Cortex of kidney (tissue), 1 donor: ENCODE measurements at places on chromosomes 2 and 18.

- no peak for DNase-seq
Measured at GRCh38 chr2:120237491-120237902, 14.3 kb upstream of the TMEM185B start.

DNA sequence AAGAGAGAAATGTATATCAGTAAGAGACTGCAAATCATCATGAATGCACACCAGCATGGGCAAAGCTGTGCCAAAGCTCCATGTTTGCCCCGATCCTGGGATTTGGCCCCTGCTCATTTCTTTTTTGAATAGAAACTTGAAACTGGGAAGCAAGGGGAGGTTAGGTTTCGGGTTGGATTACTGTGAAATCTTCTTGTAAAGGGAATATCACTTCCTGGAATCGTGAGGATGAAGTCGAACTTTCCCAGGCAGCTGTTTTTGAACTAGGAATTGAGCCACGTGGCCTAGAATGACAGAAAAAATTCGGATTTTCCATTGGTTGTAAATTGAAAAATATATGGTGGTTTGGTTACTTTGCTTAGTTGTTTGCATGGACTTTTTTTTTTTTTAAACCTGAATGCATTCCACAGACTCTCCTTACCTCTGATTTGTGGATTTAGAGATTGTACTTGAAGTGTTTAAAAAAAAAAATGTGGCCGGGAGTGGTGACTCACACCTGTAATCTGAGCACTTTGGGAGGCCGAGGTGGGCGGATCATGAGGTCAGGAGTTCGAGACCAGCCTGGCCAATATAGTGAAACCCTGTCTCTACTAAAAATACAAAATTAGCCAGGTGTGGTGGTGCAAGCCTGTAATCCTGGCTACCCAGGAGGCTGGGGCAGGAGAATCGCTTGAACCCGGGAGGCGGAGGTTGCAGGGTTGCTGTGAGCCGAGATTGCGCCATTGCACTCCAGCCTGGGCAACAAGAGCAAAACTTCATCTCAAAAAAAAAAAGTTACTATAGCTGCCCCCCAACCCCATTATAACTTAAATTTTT lies 32.1 kb downstream of the GRHL1 start:
- DNase-seq, result no peak

GRCh38 chr2:20231159-20231558 lies 6.2 kb upstream of the SDC1 start:
- no peak for DNase-seq

- no peak for DNase-seq
Measured at GRCh38 chr2:180991361-180991760, 11.0 kb downstream of the UBE2E3 start.

- DNase-seq, result no peak
Measured at GRCh38 chr18:75222407-75222806, 11.8 kb downstream of the TSHZ1 start.

GRCh38 chr18:61752973-61753372 lies 139.8 kb downstream of the RNF152 start:
- DNase-seq, result no peak

DNA sequence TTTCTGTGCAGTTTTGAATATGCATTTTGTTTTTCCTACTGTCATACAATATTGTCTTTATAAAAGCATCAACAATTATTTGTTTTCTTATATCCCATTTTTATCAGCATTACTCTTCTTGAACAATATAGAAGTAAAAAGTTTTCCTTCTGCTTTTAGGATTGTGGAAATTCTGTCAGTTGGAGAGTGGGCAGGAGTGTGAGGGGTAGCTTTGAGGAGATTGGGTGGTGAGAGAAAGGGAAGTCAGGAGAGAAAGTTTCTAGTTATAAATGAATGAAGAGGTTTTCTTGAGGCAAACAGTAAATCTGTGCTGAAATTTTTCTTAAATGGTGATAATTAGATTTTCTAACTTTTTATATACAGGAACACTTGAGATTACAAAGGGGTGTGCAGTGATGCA lies 151.7 kb upstream of the NOSTRIN start:
- DNase-seq, result no peak

GRCh38 chr18:29373000-29373399 lies 1196.1 kb upstream of the CDH2 start:
- no peak for DNase-seq

GRCh38 chr2:67776276-67776675 lies 286.5 kb downstream of the C1D start:
- no peak for DNase-seq

DNA sequence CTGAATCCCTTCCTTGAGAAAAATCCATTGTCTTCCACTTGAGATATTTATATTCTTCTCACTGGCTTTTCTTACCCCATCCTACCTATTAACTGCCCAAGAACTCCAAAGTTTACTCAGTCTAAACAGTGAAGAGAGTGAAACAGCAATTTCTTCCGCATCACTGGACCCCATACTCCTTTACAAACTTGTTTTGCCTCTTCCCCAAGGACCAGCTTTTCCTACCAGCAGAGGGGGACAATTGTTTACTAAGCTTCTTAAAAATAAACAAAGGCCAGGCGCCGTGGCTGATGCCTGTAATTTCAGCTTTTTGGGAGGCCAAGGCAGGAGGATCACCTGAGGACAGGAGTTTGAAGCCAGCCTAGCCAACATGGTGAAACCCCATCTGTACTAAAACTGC lies 52.0 kb downstream of the LRATD1 start:
- no peak for DNase-seq

DNA sequence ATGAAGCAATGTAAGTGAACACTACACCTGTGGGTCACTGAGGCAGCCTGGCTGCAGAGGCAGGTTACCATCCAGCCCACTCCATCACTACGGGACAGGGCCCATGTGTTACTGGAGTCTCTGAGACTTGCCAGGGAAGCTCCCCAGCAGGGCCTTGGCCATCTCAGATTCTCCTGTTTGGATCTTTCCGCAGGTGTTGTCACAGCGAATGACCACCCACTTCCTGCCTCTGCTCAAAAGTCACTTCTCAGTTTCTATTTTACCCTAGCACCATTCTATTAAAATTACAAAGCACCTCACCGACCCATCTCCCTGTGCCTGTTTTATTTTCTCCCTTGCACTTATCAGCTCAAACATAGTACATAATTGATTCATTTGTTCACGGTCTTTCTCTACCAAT lies 34.5 kb upstream of the L3MBTL4 start:
- no peak for DNase-seq

DNA sequence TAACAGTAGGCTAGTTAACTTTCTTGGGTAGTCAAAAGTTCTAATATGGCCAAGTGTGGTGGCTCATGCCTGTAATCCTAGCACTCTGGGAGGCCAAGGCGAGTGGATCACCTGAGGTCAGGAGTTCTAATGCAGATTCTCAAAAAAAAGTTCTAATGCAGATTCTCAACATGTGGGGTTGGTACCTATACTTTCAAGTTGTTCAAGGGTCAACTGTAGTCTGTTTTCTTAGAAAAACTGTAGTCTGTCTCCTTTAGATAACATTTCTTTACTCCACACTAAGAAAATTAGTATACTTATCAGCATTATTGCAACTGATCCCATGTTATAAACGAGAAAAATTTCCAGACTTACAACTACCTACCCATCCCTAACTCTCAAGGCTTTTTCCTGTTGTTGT lies 16.6 kb downstream of the INO80D start:
- no peak for DNase-seq

DNA sequence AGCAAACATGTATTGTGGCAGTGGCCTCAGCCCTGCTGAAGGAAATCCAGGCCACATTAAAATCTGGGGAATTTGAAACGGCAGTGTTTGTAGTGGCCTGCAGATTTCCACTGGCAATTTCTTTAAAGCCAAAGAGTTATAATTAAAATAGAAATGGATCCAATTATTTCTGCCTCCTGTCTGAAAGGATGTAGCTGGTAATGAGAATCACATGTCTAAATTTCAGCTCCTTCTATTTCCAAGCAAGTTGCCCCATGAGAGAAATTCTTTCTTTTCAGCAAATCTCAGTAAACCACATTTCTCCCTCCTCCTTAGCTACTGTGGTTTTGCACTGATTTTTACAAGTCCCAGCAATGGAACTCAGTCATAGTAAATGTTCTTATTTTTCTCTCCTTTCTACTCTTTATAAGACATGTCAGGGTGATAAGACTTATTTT lies 55.4 kb upstream of the ZNF396 start:
- DNase-seq, result no peak

DNA sequence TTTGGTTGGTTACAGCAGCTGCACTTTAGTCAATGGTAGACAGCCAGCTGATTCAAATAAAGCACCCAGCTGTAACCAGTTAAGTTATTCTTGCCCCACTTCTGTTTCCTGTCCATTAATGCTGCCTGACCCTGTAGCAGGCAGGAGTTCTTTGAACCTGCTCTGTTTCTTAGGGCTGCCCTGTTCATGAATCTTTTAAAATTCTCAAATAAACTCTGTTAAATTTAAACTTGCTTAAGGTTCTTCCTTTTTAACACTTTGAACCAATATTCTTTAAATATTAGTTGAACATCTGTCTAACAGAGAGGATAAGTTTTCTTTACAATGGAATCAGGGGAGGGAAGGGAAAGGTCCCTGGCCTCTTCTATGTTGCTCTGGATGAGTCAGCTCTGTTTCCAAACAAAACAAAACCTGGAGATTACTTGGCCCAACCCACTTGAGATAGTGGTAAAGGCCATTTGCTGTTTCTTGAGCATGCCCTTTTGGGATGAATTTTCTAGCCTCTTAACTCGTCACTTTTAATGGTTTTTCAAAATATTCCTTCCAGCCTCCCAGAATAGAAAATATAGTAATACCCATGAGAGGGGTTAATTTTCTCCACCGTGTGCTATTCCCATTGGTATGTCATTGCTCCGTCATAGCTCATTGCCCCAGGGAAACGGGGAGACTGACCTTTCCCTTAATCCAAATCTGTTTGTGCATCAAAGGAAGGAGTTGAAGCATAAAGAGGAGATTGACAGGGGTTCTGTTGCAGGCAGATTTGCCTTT lies 112.1 kb upstream of the FHL2 start:
- no peak for DNase-seq

DNA sequence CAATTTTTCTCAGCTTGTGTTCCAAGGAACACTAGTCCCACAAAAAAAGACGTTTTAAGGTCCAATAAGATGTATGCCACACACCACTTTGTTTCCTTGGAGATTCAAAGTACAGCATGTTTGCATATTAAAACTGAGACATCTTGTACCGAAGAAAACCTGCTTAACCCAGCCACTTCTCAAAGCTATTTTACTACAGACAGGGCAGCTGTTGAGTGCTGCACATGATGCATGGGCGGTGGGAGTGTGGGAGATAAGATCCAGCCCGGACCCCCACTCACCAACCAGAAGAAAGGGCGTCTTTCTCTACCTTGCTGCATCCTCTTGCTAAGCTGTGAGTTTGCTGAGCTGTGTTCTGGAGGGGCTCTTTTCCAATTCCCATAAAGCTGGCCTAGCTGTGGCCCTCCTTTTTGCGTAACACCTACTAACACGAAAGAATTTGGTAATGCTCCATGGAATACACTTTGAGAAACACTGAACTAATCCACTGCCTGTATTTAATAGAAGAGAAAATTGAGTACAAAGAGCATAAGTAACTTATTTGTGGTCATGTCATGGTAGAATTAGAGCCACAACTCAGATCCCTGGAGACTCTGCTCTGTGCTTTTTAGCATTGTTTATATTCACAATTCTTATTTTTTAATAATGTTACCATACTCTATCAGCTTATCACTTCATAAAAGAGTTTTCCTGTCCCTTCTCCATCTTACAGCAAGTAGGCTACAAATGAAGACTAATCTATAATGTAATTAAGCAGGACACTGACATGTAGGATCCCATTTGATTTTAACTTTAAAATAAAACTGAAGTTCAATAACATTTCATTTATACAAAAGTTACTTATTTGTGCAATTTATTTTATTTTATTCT lies 90.0 kb downstream of the PLEKHM3 start:
- DNase-seq, result no peak

DNA sequence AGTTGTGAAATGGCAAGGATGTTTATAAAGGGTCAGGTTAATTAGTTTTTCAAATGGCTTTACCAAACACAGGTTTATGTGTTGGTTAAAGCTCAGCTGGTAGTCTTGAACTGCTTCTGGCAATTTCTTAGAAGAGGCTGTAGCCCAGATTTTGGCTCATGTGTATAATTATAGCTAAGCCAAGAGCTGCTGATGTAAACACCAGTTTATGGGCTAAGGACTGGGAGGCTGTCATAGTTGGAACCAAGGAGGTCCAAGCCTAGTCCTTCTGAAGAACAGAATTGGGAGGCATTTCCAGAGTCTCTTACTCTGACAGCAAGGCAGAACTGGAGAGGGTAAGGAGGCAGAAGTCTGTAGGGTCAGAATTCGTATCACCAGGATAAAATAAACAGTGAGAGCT lies 25.4 kb downstream of the UBE2E3 start:
- no peak for DNase-seq

DNA sequence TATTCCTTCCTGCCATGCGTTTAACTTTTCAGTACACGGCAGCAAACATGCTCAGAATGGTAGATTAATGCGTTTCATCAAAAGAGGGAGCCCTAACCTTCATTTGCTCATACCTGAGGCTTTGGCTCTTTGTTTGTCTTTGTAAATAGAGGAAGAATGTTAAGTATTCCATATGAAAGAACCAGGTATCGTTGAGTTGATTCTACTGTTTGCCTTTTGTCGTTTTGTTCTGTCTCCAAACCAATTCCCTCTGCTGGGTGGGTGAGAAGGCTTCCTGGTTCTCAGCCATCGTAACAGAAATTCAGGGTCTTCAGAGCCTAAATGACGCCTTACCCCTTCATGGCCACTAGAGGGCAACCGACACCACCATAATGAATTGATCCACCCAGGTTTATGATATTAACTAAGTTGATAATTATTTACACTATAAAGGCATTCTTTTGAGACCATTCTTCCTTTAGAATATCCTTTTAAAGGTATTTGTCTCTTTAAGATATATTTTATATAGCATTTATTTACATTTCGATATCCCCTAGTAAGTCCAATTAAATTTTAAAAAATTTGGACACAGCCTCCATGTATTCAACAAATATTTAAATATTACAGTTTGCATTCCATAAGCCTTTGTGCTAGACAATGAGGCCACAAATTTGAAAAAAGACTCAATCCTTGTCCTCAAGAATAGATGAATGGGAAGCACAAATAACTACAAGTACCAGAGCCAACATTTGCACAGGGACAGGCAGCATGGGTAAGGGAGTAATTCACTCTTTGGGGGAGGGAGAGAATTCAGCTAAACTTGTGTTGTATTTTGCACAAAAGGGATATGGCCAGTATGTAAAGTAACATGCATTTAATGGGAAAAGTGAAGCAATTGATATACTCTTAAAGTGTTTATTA lies 48.1 kb downstream of the TIMM21 start:
- DNase-seq, result no peak

GRCh38 chr2:231687133-231687852 lies 21.0 kb upstream of the PTMA start:
- no peak for DNase-seq

- no peak for DNase-seq
Measured at GRCh38 chr18:74982946-74983635, 225.8 kb downstream of the PTGR3 start.

DNA sequence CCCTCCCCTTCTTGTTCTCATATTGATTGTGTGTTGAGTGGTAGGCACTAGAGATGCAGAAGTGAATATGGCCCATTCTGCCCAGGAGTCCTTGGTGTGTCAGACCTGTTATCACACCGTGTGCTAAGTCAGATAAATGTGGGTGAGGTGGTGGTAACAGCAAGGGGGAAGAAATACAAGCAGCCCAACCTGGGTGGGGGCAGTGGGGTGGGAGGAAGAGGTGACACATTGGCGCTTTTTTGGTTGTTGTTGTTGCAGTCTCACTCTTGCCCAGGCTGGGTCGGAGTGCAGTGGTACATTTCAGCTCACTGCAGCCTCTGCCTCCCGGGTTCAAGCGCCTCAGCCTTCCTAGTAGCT lies 12.8 kb downstream of the B3GNT2 start:
- DNase-seq, result no peak

- DNase-seq, result no peak
Measured at GRCh38 chr18:49169037-49169521, 218.3 kb upstream of the SMAD7 start.
